Activated naive CD4-positive, alpha-beta T cell (primary cell): ENCODE measurements at places on chromosomes 16 and 17.

- no peak for DNase-seq
These were observed 19.2 kb downstream of the UNC119 start for GRCh38 chr17:28533091-28533807.

DNA sequence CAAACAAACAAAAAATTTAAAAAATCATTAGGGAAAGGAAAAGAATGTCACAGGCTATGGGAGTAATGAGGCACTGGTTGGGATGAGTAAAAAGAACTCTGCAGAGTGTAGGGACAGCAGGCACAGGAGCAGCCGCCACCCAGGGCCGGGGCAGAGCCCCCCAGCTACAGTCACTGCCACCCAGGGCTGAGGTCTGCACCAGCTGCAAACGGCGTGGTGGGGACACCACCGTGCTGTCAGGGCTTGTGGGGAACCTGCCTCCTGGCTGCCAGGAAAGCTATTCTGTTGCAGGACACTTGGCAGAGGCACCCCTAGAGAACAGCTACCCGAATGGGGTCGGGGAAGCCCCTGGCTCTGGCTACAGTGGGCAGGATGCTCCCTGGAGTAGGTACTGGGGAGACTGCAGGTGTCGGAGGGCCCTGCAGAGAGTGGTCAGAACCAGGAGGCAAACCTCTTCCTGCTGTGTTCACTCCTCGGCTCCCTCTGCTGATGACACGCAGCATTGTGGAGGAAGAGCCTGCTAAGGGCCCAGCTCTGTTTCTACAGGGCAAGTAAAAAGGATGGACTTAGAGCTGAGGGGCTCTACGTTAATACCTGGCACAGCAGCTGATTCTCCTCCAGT is 32.3 kb upstream of the CAPN15 start:
- DNase-seq = no peak

DNA sequence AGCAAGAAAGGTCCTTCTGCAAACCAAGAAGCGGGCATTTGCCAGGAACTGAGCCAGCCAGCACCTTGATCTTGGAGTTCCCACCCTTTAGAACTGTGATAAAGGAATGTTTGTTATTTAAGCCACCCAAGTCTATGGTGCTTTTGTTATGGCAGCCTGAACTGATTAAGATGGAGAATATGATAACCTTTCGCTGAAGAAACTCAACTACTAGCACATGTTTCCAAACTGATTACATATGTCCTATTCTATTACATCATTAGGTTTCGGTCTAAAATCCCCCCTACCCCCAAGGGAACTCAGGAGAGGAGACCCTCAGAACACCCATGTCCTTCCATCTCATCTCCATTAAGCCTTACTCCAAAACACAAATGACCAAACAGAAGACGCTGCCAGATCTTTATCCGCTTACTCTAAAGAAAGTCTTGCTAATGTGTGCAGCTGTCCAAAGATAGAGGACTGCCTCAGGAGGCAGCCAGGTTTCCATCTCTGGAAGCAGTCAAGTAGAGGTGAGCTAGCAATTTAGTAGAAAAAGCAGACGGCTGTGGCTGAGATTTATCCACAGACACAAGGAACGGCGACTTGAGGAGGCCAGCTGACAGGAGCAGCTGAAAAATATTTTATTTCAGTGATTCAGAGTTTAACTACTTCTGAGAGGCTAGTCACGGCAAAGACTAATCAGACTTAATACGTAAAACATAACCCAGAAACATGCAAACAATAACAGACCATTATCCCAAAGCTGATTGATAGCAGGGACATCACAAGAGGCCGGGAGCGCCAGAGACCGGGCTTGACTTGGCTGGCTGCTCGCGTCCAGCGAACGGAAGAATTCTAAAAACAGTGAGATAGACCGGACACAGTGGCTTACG is 611.4 kb upstream of the CDH5 start:
- no peak for DNase-seq

DNA sequence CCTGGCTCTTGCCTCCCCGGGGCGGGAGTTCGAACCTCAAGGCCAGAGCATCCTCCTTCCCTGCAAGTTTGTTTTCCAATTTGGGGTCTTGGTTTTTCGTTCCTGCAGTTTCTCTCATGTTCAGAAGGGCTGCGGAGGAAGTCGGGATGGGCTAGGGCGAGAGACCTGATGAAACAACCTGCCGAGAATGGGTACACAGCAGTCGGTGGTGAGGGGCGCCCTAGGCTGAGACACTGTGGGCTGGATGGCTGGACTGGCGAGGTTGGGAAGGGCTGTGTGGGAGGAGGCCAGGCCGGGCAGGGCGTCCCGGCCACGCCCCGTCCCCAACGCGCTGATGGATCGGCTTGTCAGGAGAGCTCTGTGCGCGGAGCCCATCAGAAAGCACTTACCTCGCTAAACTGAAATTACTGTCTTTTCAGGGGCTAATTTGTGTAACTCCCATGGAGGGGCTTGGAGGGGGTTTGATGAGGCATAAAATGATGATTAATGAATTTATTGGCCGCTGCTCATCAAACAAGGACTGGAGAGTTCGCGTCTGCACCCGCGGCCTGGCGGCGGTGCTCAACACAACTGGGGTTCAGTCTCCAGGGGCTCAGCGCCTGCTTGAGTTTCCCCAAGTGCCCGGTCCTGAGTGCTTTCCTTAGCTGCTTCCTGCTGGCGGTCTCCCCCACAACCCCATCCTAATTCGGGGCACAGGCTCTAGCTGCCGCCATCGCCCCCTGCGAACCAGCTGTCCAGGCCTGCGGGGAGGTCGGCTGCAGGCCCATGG is 9.0 kb downstream of the IRX5 start:
- no peak for DNase-seq

DNA sequence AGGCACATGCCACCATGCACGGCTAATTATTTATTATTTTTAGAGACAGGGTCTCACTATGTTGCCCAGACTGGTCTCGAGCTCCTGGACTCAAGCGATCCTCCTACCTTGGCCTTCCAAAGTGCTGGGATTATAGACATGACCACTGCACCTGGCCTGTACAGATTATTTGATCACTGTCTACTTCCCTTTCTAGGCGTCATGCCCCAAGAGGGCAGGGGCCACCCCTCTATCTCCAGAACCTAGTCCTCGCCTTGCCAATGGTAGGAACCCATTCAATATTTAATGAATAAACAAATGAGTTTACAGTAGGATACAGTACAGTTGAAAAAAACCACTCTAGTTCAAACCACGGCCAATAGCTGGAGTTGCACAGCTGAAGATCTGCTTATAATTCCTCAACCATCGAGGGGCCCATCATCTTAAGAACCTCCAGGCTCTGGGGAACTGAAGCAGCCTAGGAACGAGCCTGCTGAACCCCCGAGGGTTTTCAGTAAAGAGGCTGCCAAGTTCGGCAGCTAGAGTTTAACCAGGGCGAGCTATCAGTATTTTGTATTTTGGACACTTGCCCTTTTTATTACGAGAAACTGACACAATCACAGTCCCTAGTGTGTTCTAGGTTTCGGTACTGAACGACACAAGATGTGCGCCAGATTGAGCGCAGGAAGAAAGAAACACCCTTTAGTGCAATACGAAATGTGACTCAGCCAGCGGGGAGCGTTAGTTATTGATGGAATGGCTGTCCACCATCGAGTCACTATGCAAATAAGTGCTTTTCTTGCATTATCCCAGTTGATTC is 14.6 kb downstream of the ADCY9 start:
- no peak for DNase-seq

GRCh38 chr16:1651974-1652312 is 26.1 kb upstream of the JPT2 start:
- DNase-seq = no peak

DNA sequence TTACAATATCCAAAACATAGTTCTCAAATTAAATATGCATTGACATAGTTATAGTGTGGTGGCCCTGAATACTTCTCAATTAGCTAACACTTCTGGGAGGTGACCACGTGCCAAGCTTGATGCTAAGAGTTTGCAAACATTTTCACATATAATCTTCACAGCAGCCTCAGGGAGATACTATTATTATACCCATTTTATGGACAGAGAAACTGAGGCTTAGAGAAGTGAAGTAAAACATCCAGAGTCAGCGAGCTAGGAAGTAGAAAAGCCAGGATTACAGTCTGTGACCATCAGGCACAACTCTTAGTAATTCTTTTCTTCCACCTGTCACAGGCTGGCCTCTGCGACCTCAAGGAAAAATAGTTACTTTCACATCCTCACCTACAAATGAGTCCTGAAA is 102.2 kb upstream of the IRX6 start:
- no peak for DNase-seq

- DNase-seq = no peak
These were observed 106.9 kb downstream of the RGS9 start for GRCh38 chr17:65243838-65244625.

DNA sequence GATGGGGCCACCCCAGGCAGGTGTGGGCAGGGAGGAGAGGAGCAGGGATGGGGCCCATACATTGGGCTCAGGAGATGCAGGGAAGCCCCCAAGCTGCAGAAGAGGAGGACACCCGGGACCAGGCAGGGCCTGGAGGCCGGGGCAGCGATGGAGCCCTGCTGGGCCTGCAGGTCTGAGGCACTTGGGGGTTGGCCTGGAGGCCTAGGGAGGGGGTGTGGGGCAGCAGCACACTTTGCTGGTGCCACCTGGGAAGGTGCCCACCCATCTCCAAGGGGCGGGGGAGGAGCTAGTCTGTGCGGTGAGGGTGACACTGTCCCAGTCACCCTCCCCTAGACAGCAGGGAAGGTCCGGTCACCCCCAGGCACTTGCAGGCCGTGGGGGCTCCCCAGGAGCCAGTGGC is 6.4 kb upstream of the CCDC57 start:
- DNase-seq = no peak

DNA sequence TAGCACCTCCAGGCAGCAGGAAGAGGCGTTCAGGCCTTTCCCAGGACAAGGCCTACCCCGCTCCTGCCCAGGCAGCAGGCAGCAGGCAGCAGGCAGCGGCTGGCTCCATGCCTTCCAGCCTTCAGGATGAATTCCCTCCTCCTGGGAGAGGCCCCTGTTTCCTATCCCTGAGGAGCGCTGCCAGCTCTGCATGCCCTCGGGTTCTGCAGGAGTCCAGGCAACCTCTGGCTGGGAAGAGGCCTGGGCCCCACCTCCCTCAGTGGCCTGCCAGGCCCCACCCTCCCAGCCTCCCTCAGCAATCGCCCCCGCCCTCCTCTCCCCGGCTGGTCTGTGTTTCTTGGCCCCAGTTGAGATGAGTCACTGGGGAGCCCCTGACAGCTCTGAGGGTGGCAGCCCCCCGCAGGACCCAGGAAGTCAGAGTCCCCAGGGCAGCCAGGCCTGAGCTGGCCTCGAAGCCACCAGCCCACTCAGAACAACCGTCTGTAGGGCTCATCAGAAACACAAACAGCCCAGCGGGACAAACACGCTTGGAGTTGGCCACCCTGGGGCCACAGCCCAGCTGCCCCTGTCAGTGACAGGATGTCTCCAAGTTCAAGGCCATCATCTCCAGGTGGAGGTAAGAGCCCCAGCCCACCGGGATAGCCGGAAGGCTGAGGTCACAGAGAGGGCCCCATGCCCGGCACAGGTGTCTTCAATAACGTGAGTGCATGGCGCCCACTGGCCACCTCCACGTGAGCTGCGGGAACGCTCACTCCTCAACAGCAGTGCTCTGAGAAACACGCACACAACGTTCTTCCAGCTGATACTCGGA is 39.5 kb upstream of the CIBAR2 start:
- no peak for DNase-seq

DNA sequence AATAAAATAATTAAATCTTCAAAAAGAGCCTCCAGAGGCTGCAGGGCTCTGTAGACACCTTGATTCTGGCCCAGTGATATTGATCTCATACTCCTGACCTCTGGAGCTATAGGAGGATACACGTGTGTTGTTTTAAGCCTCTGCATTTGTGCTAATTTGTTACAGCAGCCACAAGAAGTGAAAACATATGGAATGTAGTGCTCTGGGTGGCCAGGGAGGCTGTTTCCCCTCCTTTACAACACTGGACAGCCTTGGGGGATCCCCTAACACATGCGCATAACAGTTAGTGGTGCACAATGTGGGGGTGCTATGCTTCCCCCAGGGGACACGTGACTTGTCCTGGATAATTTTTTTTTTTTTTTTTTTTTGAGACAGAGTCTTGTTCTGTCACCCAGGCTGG is 4.7 kb upstream of the ZNF500 start:
- no peak for DNase-seq

DNA sequence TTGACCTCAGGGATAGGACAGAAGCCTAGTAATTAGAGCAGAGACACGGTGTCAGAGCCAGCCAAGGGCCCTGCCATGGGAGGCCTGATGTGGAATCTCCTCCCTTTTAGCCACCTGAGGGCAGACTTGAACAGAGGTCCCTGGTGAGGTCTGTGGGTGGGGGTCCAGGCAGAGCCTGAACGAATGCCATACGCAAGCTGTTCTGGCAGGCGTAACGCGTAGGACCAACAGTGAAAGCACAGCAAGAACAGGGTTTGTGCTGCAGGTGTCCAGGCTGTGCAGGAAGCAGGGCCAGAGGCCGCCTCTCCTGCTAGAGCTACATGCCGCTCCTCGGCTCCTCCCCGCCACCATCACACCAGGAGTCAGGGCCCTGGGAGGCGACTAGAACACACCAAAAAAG is 81.9 kb upstream of the TBX2 start:
- no peak for DNase-seq

- no peak for DNase-seq
These were observed 42.8 kb downstream of the MARCHF10 start for GRCh38 chr17:62765351-62765750.

DNA sequence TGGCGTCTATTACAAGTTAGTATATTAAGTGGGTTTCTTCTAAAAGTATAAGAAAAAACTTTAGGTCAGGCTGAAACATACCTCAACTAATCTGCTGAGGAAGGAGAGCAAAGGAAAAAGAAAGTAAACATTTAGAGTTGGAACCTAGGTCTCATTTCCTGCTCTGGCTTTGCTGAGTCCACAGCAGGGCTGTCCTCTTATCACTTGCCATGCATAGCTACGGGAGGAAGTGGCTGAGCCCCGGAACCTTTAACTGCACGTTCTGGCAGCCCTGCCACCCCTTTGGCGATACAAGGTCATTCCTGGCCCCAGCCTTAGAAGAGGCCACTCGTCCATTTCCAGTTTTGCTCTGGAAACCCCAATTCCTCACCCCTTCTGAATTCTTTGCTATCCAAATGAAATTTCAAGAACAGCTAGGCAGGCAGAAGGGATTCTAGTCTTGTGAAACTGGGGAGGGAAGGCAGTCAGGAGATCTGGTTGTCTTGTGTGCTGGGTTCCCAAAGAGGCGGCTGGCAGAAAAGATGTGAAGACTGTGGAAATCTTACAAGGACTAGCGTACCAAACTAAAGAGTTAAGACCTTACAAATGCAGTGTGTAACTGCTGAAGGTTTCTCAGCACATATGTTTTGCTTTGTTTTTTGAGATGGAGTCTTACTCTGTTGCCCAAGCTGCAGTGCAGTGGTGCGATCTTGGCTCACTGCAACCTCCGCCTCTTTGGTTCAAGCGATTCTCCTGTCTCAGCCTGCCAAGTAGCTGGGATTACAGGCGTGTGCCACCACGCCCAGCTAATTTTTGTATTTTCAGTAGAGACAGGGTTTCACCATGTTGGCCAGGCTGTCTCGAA is 19.1 kb downstream of the WIPI1 start:
- DNase-seq = peak; percentile 21

DNA sequence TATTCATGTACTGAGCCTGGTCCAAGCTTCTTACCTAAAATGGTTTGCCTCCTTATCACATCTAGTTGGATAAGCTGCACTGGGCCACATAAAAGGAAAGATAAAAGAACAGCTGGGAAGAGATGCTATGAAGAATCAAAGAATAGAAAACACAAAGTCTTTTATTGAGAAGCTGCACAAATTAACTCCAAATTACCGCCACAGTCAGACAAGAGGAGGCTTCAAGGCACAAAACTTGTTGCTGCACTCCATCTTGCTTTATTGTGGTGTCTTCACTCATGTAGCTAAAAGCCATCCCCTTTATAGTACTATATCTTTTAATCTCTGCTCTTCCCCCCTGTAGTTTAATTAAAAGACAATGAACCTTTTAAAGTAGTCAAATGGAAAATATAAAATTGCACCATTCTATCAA is 330.6 kb upstream of the PMFBP1 start:
- DNase-seq = no peak
